Stimulated activated CD4-positive, alpha-beta T cell treated with anti-CD3 and anti-CD28 coated beads, Interleukin-4, amount 100 ng/mL, for 4 hours (primary cell): ENCODE measurements at places on chromosomes 16 and 17.

- DNase-seq: no peak
These were observed 1011.6 kb downstream of the KCNJ18 start for GRCh38 chr17:22703786-22704441.

DNA sequence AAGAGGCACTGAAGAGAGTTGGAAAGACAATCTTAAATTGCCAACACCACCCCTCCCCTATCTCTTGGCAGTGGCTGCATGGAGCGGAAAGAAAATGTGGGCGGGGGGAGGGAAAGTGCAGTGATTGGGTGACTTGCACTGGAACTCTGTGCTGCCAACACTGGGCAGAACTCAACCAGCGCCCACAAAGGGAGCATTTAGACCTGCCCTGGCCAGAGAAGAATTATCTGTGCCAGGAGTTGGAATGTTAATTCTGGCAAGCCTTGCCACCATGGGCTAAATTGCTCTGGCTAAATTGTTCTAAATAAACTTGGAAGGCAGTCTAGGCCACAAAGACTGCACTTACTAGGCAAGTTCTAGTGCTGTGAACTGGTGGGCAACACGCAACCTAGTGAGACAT lies 6.5 kb upstream of the CCL13 start:
- no peak for DNase-seq

GRCh38 chr16:57611706-57612105 lies 16.7 kb upstream of the ADGRG1 start:
- DNase-seq: no peak

- no peak for DNase-seq
These were observed 1.5 kb downstream of the ADGRG3 start for GRCh38 chr16:57669476-57670162.

GRCh38 chr16:89615596-89616090 lies 2.2 kb downstream of the DPEP1 start:
- no peak for DNase-seq

- DNase-seq: no peak
These were observed 19.0 kb downstream of the CAMKK1 start for GRCh38 chr17:3873862-3874261.

DNA sequence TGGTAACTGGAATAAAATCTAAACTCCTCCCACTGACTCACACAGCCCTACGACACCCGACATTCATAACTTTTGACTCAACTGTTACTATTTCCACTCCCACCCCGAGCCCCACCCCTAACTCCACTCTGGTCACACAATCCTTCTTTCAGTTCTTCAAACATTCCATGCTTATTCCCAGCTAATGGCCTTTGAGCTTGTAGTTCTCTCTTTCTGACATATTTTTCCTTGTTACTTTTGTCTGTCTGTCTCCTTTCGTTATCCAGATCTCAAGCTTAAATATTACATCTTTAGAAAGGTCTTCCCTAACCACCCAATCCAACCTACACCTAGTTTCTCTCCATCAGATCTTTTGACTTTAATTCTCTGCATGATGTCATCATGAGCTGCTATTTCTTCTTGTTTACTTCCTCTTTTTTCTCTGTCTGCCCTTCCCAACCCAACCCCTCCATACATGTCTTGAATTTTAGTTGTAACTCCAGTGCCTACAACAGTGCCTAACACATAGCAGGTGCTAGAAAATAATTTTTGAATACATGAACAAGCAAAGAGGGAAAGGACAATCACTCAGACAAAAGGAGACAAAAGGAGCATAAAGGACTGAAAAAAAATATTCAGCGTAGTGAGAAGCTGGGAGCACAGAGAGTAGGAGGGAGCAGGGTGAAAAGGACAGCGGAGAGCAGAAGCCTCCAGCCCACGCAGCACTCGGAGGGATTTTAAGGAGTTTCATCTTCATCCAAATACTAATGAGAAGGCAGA lies 65.2 kb upstream of the SMIM36 start:
- no peak for DNase-seq

GRCh38 chr16:68488554-68488953 lies 40.2 kb upstream of the SMPD3 start:
- DNase-seq: no peak

GRCh38 chr17:27233059-27233458 lies 60.9 kb upstream of the WSB1 start:
- DNase-seq: no peak

DNA sequence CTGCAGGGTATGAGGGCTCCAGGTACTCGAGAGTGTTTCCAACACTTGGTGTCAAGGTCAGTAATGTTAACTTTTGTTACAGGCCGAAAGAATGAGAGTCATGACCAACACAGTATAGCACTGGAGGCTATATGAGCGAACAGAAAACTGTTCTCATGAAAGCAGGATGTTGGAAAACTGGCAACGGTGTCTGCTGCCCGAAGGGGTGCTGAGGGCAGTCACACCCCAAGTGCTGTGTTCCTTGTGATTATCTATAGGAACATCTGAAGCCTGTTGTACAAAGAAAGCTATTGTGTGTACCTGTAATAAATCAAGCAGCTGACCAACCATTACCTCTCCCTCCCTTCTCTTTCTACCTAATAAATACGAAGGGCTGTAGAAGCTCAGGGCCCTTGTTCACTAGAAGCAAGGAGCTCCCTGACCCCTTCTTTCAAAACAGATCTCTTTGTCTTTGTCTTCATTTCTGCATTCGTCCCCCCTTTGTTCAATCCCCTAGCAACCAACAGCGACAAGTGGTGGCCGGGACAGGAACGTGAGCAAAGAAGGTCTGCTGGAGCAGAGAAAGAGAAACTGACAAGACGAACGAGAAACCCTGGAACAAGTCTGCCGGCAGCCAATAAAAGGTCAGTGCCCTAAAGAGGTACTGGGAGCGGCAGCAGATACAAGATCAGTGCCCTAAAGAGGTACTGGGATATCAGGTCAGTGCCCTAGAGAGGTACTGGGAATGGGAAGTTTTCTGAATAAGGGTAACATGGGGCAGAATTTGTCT lies 7.6 kb downstream of the CD300LD start:
- no peak for DNase-seq

GRCh38 chr16:11587643-11588247 lies 1.0 kb upstream of the LITAF start:
- no peak for DNase-seq

DNA sequence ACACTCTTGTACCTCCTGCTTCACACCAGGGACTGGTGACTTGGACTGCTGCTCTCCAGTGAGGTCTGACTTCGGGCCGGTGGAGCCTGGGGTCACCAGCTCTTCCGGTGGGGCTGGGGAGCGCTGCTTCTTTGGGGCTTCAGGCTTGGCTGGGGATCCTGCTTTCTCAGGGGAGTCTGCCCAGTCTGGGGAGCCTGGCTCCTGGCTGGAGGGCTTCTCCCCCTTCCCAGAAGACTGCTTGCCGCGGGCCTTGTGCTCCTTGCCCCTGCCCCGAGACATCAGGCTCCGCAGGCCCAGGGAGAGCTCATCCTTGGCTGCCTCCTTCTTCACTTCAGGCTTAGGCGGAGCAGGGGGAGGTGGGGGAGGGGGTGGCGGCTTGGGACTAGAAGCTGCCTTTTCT lies 52.4 kb downstream of the MYO18A start:
- DNase-seq: no peak

- DNase-seq: no peak
These were observed 33.3 kb downstream of the PECAM1 start for GRCh38 chr17:64357191-64357981.

DNA sequence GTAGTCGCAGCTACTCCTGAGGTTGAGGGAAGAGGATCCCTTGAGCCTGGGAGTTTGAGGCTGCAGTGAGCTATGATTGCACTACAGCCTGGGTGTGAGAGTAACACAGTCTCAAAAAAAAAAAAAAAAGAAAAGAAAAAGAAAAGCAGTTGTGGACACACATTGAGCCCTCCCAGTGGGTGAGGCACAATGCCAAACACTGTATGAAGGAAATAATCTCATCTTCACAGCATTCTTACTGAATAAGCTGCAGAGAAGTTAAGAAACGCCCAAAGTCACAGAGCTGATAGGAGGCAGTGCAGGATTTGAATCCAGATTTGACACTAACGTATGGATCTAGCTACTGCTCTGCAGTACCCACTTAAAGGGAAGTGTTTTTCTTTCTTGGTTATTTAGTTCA lies 5.9 kb upstream of the LYZL6 start:
- DNase-seq: no peak

DNA sequence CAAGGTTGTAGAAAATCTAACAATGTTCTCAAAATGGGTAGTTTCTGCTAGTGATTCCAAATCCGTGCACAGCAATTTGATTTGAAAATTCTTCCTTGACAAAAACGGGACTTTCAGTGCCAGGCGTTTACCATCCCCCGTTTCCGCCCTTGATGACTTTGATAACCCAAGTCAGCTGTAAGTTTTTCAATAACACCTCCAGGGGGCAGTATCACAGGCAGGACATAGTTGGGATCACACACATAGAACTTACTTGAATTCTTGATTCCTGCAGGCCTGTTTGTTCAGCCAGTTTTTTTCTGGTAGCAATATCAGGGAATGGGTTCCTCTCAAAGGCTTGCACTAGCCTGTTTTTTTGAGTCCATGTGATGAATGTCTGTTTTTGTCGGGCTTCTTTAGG lies 5.6 kb downstream of the DUXB start:
- no peak for DNase-seq

DNA sequence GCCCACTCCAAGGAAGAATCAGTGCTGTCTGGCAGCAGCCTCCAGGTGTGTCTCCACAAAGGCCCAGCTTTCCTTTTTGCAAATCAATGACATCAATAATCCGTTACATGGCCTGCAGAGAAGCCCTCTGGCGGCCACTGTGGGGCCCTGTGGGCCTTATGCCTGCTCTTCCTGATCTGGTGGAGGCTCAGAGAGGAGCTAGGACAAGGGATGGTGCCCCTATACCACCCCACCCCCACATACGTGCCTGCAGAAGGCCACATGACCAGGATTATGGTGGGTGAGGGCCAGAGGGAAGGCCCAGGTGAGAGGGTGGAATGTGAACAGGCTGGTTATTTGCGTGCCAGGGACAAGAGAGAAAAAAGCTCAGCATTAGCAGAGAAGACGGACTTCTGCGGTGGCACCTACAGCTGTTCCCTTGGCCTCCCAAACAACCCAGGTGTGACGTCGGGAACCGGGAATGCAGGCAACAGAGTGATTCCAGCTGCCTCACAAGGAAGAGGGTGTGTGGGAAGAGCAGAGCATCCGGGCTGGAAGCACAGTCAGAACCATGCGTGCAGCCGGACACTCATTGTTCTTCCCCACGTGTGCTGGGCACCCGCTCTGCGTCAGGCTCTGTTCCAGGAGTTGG lies 22.5 kb downstream of the EIF4A3 start:
- DNase-seq: no peak

DNA sequence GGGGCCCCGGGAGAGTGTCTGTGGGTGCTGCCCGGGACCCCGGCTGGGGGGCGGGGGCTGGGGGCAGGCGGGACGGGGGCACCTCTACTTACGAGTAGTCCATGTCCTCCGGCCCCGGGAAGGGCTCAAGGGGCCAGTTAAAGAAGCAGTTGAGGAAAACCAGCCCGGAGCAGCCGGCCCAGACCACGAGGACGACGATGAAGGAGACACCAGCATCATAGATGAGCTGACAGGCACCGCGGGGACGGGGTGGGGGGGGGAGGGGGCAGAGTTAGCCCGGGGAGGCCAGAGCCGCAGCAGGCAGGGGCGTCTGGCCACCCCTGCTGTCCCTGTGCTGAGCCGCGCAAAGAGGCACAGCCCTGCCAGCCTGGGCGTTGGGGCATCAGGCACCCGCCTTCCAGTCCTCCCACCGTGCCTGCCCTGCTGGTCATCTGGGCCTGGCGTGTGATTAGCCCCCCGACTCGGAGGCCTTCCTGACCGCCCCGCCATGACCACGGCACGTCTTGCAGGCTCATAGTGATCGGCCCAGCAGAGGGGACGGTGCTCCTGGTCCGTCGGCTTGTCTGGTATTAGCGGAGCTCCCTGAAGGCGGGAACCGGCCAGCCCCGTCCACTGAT lies 29.0 kb upstream of the PITPNA start:
- DNase-seq: no peak

DNA sequence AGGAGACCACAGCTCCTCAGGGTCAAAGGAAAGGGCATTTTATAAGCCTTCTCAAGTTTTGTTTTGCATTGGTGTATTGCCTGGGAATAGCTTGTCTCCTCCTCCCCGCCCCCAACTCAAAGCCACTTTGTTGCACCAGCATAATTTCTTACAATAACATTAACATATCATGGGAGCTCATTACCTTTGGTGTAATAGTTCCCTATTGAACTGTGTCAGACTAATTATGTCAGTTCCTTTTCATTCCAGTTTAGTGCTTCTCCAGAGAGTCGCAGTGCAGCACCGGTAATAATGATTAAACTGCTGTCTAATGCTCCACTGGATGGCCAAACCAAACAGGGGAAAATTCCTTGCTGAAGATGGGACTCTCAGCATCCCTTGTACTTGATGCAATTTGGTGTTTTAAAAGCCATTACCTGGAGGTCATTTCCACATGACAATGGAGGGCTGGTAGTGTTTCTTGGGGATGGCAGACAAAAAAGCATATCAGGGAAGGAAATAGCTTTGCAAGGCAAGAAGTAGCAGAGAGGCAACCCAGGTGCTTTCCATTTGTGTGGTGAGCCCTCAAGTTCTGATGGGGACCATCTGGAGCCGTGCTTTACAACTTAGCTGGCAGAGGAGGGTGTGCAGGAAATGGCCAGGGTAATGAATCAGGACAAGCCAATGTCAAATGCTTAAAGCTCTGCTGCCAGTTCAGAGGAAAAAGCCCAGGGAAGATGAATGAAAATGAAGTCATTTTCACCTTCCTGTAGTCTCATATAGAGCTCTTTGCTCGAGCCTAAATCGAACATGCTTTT lies 91.5 kb upstream of the NLRP1 start:
- no peak for DNase-seq

GRCh38 chr16:69083306-69083941 lies 22.0 kb upstream of the HAS3 start:
- DNase-seq: no peak
